ENCODE measurements at places on chromosomes 12 and 14.

DNA sequence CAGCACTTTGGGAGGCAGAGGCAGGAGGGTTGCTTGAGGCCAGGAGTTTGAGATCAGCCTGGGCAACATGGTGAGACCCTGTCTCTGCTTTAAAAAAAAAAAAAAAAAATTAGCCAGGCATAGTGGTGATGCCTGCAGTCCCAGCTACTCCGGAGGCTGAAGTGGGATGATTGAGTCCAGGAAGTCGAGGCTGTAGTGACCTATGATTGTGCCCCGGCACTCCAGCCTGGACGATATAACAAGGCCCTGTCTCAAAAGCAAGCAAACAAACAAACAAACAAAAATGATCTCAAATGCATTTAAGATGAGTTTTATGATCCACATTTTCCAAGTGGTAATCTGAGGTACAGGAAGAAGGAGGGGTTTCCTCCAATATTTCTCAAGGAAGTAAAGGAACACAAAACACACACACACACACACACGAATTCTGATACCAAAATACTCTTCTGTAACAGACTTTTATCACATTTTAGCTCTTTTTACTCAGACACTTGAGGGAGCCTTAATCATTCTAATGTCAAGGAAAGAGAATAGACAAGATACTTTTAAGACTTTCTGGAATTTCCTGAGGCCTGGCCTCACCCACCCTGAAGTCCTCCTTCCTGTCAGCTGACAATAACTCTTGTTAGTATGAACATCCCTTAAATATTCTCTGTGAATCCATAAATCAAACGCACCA, 44.4 kb upstream of the CERS5 start:
- no peak for DNase-seq

DNA sequence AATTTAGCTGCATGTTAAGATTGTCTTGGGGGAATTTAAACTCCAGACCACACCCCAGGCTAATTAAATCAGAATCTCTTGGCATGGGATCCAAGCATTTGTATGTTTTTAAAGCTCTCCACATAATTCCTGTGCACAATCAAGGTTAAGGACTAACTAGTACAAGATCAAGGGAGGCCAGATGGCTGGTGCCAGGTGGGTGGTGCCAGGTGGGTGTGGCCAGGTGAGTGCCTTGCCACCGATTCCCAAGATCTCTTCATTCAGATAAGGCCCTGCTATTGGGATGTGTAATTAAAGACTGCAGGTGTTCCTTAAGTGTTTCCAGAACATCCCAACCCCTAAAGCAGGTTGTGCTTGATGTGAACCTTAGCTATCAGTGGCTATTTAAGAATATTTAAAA, 75.1 kb downstream of the NRXN3 start:
- DNase-seq: no peak

DNA sequence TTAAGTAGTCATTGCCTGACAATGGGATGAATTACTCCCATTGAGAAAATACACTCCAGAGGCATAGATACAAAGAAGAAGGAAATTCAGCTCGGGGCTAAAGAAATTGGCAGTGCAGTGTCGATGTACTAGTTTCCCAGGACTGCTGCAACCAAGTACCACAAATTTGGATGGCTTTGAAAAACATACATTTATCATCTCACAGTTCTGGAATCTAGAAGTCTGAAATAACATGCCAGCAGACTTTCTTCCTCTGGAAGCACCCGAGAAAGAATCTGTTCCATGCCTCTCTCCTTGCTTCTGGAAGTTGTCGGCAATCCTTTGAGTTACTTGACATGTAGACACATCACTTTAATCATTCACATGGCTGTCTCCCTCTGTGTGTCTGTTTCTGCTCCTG, 101.9 kb downstream of the TMTC3 start:
- no peak for DNase-seq

GRCh38 chr14:26200687-26201086, 397.1 kb downstream of the NOVA1 start:
- no peak for DNase-seq

DNA sequence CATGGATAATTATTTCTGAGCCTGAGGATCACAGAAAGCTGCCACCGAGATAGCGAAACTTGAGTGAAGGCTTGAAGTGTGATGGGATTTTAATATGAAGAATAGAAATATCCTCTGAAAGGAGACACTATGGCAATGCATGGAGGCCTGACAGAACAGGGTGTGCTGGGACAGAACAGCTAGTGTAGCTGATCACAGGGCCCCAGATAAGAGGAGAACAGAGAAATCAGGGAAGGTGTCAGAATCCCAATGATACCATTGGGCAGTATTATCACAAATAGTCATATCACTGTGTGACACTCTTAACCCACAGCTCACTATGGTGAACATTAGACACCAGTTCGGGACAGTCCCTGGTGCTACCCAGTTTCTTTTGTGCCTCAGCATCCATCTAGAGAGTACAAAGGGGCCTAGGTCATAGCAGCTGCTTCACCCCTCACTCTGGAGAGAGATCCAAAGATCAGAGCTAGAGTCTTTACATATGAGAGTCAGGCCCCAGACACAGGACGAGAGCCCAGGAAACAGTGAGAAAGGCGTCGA, 506 bp upstream of the OR10P1 start:
- no peak for DNase-seq

DNA sequence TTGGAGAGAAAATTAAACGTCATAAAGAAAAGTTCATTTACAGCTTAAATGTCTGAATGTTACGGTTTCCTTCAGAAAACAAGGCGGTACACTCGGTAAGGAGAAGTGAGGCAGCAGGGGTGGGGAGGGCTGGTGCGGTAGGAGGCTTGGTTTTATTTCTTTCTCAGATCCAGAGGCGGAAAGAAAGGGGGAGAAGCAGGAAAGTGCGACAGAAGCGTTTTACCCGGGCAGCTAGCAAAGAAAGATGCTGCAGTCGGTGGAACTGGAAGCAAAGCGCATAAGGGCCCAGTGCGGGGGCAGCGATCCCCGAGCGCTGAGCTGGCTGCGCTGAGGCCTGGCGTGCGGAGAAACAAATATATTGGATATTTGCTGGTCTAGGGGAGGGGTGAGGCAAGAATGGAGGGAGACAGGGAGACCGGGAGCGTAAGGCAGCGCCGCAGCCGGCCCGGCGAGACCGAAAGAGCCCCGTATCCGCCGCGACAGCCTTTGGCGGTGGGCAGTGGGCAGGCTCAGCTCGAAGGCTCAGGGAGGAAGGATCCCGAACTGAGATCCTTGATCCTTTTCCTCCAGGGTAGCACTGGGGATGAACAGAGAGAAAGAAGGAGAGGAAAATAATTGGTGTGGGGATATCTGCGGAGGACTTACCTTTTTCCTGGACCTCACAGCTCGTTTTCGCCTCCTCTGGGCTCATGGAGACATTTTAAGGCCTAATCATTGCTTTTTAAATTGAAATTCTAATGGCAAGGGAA, 6.4 kb upstream of the HOXC11 start:
- DNase-seq: no peak

- DNase-seq: no peak
Observed at GRCh38 chr14:21098892-21099595, 589 bp upstream of the ZNF219 start.

DNA sequence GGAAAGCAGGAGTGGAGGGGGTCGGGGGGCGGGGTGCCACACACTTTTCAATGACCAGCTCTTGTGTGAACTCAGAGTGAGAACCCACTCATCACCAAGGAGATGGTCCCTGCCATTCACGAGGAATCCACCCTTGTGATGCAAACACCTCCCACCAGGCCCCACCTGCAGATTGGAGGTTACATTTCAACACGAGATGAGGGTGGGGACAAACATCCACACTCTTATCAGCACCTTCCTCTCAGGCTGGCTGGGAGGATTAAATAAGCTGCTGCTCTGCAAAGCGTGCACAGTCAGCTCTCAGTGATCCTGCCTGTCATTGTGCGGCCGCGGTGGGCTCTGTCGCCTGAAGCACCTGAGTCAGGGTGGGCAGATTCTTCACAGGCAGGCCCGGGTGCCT, 39.7 kb downstream of the AACS start:
- DNase-seq: no peak

GRCh38 chr12:5428332-5429221, 3.3 kb upstream of the NTF3 start:
- no peak for DNase-seq

DNA sequence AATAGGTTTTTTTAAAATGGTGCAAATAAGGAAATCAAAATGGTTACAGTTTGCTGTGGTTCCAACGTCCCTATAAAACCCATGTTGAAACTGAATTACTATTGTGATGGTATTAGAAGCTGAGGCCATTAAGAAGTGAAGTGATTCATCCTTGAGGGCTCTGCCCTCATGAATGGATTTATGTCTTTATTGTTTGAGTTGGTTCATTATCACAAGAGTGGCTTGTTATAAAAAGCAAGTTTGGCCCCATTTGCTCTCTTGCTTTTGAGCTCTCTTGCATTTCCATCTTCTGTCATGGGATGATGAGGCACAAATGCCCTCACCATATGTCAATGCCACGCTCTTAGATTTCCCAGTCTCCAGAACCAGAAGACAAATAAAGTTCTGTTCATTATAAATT, 62.3 kb downstream of the PRKD1 start:
- no peak for DNase-seq
